ENCODE measurements at places on chromosomes 7 and 10. TPM values are rescaled to one million over a fixed set of nuclear protein-coding genes. Genes with fewer than 3 reads are reported as not detected.

Gene MBLAC1
- 9.2 TPM for total RNA-seq

Gene SSBP1
- 87.6 TPM for total RNA-seq

Gene ANXA8L1
- total RNA-seq = 8.6 TPM

Gene ZWINT
- 3.9 TPM for total RNA-seq

Data from tibial nerve (tissue), 4 donors.